Stimulated activated memory B cell treated with anti-CD40 and anti-IgM and Interleukin-4, amounts not matched to agents 10 μg/mL and 1 μg/mL and 100 μg/mL, for 72 hours (primary cell): ENCODE measurements at places on chromosomes 3 and 15.

GRCh38 chr3:30628901-30629590, 22.6 kb downstream of the TGFBR2 start:
- peak; percentile 64 for ATAC-seq

- no peak for ATAC-seq
Observed at GRCh38 chr15:85142312-85142711, 160.7 kb downstream of the PDE8A start.

GRCh38 chr3:65027335-65027734, 339.5 kb upstream of the ADAMTS9 start:
- no peak for ATAC-seq

DNA sequence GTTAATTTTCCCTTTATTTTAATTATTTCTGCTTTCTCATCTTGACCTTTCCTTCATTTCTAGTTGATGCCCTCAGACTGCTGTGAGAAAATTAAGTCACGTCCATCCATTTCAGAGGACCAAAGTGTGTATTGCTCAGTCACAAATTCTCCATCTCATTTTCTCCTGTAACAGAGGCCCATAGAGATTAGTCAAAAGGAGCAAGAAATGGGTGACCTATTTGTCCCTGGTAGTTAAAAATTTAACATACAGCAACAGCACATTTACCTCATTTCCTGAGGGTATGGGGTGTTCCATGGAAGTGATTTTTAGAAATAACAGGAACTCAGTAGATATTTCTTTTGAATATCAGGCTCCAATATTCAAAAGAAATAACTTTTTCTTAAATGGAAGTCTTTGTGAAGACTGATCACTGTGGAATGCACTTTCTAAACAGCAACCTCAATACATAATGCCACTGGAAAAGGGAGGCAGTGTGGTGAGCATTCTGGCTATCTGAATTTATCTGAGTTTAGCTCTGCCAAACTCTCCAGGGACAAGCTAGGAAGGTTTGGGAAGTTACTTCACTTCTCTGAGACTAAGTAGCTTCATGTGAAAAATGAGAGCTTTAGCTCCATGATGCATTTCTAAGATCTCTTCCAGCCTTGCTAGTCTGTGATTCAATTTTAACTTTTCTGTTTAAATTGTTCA, 808.2 kb downstream of the SQOR start:
- no peak for ATAC-seq

- no peak for ATAC-seq
Observed at GRCh38 chr3:149621218-149622005, 36.4 kb downstream of the WWTR1 start.

GRCh38 chr3:101690972-101691371, 4.5 kb upstream of the RPL24 start:
- ATAC-seq: peak; percentile 44

DNA sequence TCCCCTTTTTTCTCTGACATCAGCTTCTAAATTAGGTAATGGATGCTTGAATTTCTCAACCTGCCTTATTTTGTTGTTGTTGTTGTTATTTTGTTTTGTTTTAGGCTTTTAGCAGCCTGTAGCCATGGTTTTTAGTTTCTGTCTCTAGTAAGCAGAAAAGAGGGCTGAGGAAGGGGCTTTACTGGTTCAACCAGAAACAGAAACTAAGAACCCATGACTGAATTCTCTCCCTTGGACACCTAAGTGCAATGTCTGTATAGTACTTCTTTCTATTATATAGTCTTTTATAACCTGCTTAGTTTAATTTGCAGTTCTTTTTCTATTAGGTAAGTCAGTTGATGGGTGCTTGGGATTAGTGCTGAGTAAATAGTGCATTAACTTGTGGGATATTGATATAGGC, 129.0 kb downstream of the BBX start:
- no peak for ATAC-seq

GRCh38 chr3:160130950-160131349, 94.3 kb upstream of the C3orf80 start:
- ATAC-seq: no peak

DNA sequence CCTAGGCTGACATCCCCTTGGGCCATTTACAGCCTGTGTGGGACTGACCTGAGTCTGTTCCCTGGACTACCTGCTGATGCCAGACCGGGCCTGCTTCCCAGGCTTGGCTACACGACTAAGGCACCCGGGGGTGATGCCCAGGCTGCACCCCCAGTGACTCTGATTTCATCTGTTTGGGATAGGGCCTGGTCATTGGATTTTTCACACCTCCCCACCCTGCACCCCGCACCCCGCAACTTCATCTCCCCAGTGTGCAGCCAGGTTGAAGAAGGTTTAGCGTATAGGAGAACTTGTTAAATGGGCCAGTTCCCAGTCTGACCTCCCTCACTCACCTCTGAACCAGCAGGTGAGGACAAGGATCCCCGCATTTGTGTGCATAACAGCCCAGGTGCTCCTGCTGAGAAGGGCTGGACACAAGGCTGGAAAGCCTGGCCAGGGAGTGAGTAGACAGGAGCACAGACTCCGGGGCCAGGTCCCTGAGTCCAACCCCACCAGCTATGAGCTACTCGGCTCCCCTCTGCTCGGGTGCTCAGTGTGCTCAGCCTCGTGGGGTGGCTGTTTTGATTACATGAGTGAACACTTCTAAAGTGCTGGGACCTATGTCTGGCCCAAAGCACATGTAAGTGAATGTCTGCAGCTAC, 18.5 kb downstream of the SLC6A20 start:
- no peak for ATAC-seq

GRCh38 chr3:127831723-127832172, 9.4 kb upstream of the MGLL start:
- ATAC-seq: no peak

- ATAC-seq: no peak
Observed at GRCh38 chr3:71107926-71108325, 475.6 kb downstream of the FOXP1 start.

- ATAC-seq: no peak
Observed at GRCh38 chr3:18194431-18194830, 230.7 kb downstream of the SATB1 start.

GRCh38 chr3:104554425-104554824, 812.3 kb upstream of the ALCAM start:
- ATAC-seq: peak; percentile 56

GRCh38 chr15:83207009-83207659, 489 bp downstream of the HDGFL3 start:
- ATAC-seq: peak; percentile 32

- ATAC-seq: no peak
Observed at GRCh38 chr15:101531170-101531569, 41.7 kb upstream of the PCSK6 start.

DNA sequence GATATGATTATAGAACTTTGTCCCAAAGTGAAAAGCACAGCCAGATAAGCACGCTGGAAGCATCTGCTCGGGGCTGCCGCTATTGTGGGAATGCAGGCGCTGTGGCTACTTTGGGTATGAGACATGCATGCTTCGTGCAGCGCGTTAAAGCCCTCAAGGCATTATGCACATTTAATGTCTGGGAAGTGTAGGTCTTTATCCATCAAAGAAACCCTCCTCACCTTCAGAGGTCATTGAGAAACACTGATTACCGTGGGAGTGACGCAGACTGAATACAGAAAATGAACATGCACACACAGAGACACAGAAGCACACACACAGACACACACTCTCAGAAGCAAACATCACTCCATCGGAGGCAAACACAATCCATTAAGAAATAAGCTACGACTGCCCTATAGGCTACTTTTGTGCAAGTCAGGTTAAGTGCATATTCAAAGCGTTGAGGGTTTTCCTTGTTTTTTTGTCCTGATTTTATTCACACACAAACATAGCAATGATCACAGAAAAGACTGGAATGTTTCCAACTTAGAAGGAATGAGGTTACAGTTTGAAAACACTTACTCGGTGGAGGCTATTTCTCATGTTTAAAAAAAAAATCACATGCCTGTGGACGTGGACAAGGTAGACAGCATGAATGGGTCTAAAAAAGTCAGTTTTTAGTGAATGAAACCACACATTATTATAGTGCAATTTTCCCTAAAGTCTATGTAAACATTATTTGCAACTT, 68.5 kb downstream of the PLCH1 start:
- ATAC-seq: no peak

GRCh38 chr3:23810343-23811184, 4.8 kb downstream of the UBE2E1 start:
- peak; percentile 57 for ATAC-seq

DNA sequence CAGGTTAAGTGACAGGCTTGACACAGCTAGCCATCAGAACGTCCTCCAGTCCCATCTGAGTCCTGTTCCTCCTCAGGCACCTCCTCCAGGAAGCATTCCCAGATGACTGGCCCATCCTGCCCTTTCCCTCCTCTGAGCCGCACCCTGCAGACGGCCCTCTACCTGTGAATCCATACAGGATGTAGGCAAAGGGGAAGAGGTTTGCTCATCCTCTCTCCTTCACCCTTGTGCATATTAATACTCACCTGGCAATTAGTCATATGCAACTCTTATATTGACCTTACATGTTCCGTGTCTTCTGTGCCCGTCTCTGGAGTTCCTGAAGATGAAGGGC, 61.9 kb downstream of the SMAD3 start:
- no peak for ATAC-seq

- no peak for ATAC-seq
Observed at GRCh38 chr15:69032703-69033373, 18.3 kb downstream of the NOX5 start.

DNA sequence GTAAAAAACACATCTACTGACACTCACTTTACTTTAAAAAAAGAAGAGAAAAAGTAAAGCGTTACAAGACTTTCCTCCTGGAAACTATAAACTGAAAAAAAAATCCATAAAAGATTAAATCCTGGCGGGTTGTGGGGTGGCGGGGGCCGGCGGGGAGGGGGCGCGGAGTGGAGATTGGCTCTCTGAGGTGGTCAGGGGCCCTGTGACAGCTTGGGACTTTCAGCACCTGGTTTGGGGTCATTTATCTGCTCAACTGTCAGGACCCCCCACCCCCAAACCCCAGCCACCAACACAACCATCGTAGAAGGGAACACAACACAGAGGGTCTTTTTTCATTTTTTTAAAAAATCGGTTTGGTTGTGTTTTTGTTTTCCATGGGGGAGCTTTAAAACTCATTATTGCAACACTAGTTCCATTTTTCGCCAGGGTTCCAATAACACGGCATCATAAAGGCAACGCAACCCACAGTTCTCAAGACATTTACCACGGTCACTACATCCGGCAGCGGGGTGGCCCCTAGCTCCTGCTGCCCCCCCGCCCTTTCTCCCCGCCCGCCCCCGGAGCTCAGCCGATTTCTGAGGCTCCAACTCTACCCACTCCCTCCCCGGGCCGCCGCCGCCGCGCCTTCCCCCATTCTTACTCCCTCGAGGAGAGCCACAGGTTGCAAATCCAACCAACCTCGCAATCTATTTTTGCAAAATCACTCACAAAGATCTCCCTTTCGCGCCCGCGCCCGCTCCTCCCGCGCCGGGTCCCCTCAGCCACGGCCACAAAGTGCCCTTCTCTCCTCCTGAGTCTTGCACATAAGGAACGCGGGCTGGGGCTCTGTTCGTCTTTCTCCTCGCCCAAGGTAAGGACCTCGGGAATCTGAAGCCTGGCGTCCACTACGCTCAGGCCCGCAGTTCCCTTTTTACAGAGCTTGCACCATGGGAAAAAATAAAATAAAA, 1.8 kb downstream of the BCL6 start:
- ATAC-seq: no peak

DNA sequence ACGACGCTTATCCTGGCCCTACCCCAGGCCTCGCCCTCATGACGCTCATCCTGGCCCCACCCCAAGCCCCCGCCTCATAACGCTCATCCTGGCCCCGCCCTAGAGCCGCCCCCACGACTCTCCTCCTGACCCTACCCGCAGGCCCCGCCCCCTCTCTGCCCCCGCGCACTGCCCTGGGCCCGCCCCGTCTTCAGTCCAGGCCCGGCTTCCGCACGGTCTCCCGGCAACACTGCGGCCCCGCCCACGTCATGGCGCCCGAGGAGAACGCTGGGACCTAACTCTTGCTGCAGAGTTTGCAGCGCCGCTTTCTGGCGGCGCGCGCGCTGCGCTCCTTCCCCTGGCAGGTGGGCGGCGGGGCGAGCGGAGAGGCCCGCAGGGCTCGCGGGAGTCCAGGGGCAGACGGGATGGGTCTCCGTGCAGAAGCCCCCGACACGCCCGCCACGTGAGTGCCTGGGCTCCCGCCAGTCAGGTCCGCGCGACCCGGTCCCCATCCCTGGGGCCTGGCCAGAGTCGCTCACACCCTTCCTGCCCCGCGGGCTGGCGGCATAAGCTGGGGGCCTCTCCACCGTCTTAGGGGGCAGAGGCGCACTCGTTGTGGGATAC, 52.5 kb upstream of the ROPN1B start:
- ATAC-seq: peak; percentile 98

DNA sequence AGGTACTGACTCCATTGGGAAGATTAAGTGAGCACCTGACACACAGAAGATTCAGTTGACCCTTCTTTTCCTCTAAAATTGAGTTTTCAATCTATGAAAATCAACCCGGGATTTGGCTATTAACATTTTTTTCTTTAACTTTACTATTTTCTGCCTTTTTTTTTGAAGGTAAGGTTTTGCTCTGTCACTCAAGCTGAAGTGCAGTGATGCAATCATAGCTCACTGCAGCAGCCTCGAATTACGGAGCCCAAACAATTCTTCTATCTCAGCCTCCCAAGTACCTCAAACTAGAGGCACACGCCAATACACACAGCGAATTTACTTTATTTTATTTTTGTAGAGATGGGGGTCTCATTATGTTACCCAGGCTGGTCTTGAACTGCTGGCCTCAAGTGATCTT, 1029.5 kb downstream of the MCTP2 start:
- no peak for ATAC-seq

DNA sequence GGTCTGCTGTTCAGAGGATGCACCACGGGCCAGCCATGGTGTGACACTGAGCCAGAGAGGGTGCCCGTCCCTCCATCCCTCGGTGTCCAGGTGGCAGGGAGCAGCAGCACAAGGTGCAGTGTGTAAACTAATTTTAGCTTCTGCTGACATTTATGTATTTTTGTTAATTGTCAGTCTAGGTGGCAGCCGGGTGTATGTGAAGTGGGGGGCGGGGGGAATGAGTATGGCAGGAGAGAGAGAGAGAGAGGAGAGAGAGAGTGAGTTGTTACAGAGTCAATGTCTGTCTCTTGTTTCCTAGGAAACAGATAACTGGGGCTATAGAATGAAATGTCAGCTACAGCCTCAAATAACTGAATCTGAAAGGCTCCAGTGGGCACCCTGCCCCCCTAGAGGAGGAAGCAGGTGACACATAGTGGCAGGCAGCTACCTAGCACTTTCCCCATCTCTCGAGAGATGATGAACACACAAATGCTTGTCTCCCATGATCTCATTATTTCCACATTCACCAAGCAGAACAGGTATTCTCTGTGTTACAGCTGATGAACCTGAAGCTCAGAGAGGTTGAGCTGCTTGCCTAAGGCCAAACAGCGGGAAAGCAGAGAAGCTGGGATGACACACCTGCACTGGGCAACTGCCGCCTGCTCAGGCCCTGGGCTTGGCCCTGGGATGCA, 24.7 kb downstream of the RASGRF1 start:
- ATAC-seq: peak; percentile 65
